ENCODE measurements at places on chromosomes 2 and 18.

DNA sequence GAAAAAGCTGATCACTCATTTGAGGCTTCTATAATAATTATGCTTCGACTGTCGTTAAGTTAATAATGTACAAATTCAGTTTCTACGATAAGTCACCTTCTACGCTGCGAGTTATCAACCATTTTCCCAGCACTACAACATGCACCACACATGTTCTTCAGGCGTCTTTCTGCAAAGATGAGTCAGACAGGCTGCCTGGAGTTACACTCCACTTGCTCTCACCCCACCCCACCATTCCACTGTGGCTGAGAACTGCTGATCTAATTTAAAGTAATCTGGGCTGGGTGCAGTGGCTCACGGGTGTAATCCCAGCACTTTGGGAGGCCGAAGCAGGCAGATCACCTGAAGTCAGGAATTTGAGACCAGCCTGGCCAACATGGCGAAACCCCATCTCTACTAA is 218.6 kb downstream of the DYM start:
- DNase-seq, result no peak
- H3K4me1 ChIP-seq, result no peaks in the 10 kb centered on the region
- no peak overlapping the region for H3K27ac ChIP-seq

- H3K4me3 ChIP-seq, result no peak overlapping the region
- no peaks in the 10 kb centered on the region for H3K27me3 ChIP-seq
- peak; percentile 87 for DNase-seq
- no peak overlapping the region for H3K27ac ChIP-seq
- H3K4me1 ChIP-seq, result peaks cover 16% of the 10 kb centered on the region
- no peaks in the 10 kb centered on the region for H3K36me3 ChIP-seq
Observed at GRCh38 chr18:12944709-12945108, 3.1 kb upstream of the SEH1L start.

DNA sequence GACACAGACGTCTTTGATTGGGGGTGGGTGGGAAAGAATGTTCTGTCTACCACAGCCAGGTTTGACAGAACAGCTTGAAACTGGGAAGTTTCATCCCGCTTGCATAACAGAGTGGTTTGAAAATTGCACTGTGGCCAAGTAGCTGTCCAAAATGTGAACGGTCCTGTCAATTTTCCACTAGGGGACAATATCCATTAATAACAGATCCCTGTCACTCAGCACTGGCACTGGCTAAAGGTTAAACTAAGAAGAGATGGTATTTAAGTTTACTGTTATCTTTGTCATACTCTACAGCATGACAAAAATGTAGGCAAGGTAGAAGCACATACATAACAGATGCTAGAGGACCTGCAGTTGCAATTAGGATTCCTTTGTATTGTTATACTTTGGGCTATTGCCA is 55.6 kb upstream of the ACMSD start:
- H3K27ac ChIP-seq, result peak overlapping the region; percentile 73
- no peaks in the 10 kb centered on the region for H3K36me3 ChIP-seq
- peak; percentile 67 for DNase-seq
- H3K4me1 ChIP-seq, result no peaks in the 10 kb centered on the region
- H3K27me3 ChIP-seq, result no peaks in the 10 kb centered on the region

- no peak overlapping the region for H3K27ac ChIP-seq
- no peak for DNase-seq
- H3K4me1 ChIP-seq, result no peaks in the 10 kb centered on the region
Observed at GRCh38 chr2:123670286-123670685, 354.8 kb upstream of the CNTNAP5 start.

DNA sequence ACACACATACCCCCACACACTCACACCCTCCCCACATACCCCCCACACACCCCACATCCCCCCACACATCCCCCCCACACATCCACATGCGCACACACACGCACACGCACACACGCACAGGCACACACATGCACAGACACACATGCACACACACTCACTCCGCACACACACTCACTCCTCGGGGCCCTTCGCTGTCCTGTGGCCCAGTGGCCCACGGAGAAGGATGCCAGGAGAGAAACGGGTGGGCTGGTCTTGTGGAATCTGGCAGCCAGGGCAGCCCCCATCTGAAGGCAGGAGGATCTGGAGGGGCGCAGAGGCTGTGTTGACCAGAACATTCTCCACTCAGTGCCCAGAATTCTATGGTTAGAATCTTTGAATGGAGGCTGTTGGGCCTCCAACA is 51.6 kb downstream of the ACAA2 start:
- no peaks in the 10 kb centered on the region for H3K27me3 ChIP-seq
- no peaks in the 10 kb centered on the region for H3K4me1 ChIP-seq
- no peak for DNase-seq
- H3K27ac ChIP-seq, result no peak overlapping the region

- no peaks in the 10 kb centered on the region for H3K4me1 ChIP-seq
- no peaks in the 10 kb centered on the region for H3K27me3 ChIP-seq
- H3K36me3 ChIP-seq, result no peaks in the 10 kb centered on the region
- no peak overlapping the region for H3K27ac ChIP-seq
Observed at GRCh38 chr2:3608373-3609278, 13.7 kb downstream of the COLEC11 start.

GRCh38 chr2:238387332-238387731 is 39.4 kb upstream of the ASB1 start:
- H3K27me3 ChIP-seq, result no peaks in the 10 kb centered on the region
- no peak for DNase-seq
- no peak overlapping the region for H3K27ac ChIP-seq
- H3K4me1 ChIP-seq, result no peaks in the 10 kb centered on the region
- H3K4me3 ChIP-seq, result no peak overlapping the region
- H3K36me3 ChIP-seq, result no peaks in the 10 kb centered on the region

DNA sequence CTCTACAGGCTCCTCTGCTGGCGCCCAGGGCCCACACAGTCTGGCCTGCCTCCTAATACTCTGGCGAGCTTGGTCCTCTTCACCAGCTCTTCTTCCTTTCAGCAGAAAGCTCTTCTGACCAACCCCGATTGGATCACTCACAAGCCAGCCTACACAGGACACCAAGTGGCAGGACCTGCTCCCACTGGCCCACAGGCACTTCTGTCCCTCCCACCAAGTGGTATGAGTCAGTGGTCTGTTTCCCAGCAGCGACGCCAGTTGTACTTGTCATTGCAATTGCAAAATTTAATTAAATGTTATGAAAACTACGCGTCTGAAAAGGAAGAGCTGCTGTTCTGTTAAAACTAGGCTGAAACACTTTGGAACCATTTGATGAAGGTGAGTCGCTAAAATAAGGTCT is 46.7 kb downstream of the NDUFA10 start:
- no peaks in the 10 kb centered on the region for H3K36me3 ChIP-seq
- H3K4me1 ChIP-seq, result no peaks in the 10 kb centered on the region
- no peak overlapping the region for H3K27ac ChIP-seq
